ENCODE measurements at places on chromosomes 7 and 10. TPM values are rescaled to one million over a fixed set of nuclear protein-coding genes. Genes with fewer than 3 reads are reported as not detected.

Gene RPEL1
- 0.09 TPM for total RNA-seq

Gene UPK3BL1
- 27.7 TPM for total RNA-seq

Gene UFSP1
- 3.3 TPM for total RNA-seq

Gene KIF20B
- 2.9 TPM for total RNA-seq

Gene NANOS1
- 0.60 TPM for total RNA-seq

Gene DYNC1I1
- total RNA-seq: 2.7 TPM

Gene PDZD7
- 5.3 TPM for total RNA-seq

Gene C10orf62
- 1.0 TPM for total RNA-seq

Gene ADAM12
- 2.1 TPM for total RNA-seq

Gene ZNF853
- total RNA-seq: 11.2 TPM

Gene RNF148
- total RNA-seq: 1.0 TPM

Gene LRRD1
- total RNA-seq: not detected

Gene PLAU
- total RNA-seq: 15.5 TPM

Gene SPDYE5
- total RNA-seq: 0.09 TPM

Gene ITIH2
- total RNA-seq: 1.1 TPM

Gene GPR158
- 0.09 TPM for total RNA-seq

Gene ACHE
- total RNA-seq: 8.4 TPM

Gene CCL26
- total RNA-seq: 0.89 TPM

Gene MNX1
- 15.4 TPM for total RNA-seq

Gene PDZD8
- 97.1 TPM for total RNA-seq

Gene PFKP
- total RNA-seq: 109 TPM

Gene MOGAT3
- total RNA-seq: 0.14 TPM

Gene UNCX
- not detected for total RNA-seq

Gene TEX47
- total RNA-seq: not detected

Gene HYAL4
- total RNA-seq: not detected

Gene H2BK1
- total RNA-seq: not detected

Gene CACNB2
- total RNA-seq: 8.4 TPM

Gene VAX1
- total RNA-seq: not detected

Gene IGFBP3
- 67.4 TPM for total RNA-seq

Gene CYP2C19
- total RNA-seq: 188 TPM

Gene MSS51
- total RNA-seq: 2.0 TPM
